Suprapubic skin (tissue), 4 donors: ENCODE measurements at places on chromosomes 1 and 21. TPM values are rescaled to one million over a fixed set of nuclear protein-coding genes. Genes with fewer than 3 reads are reported as not detected.

DNA sequence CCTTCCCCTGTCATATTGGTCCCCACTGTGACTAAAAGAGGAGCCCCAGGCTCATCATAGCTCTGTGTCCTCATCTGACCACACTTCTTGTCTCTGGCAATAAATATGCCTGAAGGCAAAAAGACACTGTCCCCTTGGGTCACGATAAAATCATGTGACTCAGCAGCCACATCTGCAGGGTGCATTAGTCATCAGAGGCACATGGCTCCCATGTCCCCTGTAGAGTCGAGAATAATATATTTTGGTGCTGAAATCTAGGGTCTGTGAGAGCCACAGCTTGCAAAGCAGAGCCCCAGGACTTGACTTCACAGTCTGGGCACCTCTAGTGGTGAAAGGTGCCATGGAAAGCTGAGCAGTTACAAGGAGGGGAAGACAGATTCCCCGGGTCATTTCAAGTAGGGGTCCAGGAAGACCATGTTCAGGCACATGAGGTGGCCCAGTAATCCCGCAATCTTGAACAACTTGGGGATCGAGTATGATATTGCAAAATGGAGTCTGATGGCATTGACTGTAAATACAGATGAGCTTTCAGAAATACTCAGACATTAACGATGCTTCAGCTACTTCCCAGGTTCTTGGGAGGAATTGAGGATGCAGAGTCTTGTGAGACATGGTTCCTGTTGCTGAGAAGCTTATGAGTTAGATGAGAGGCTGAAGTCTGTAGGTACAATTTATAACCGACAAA is 68.6 kb downstream of the SLC35F3 start:
- DNase-seq = no peak

DNA sequence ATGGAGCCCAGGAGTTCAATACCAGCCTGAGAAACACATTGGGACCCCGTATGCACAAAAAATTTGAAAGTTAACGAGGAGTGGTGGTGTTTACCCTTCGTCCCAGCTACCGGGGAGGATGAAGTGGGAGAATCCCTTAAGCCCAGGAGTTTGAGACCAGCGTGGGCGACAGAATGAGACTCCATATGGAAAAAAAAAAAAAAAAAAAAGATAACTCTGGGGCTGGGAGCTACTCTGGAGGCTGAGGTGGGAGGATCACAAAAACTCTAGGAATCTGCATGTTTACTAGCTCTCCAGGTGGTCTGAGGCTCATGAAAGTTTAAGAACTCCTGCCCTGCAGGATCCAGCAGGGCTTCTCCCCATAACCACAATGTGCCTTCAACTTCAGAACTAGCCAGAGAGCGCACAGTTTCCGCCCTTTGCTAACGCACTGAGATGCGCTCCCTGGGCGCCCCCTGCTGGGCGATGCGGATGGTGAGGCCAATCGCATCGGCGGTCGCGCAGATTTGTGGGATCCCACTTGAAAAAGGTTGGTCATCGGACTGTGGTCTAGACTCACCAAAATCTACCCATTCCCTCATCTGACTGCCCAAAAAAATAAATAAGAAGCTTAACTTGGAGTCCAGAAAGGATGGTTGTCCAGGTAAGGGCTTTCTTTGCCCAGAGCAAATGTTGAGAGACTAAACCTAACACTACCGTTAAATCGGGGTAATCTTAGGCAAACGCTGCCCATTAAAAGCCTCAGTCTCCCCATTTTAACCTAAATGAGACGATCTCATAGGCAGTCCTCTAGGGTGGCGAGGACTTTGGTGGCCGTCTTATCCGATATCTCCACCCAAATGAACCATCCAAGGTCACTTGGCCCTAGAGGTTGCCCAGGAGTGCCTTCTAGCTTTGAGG is 8.8 kb downstream of the ZNF683 start:
- DNase-seq = no peak

The BCL2L15 gene
- 0.13 TPM for total RNA-seq

DNA sequence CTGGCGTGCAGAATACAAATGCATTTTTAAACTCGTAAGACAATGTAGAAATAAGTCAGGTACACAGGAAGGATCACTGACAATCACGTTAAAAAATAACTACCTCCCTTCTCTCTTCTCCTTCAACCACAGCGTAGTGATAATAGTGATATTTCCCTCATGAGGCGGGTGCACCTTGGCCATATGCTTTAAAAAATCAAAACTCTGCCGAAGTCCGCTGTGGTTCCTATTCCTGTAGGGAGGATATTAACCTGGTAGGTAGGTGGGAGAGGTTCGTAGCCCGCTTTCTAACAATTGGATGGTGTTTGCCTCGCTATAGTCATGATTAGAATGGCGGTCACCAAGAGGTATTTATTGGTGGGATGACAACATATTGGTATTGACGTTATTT is 732 bp downstream of the GREM2 start:
- DNase-seq = no peak

DNA sequence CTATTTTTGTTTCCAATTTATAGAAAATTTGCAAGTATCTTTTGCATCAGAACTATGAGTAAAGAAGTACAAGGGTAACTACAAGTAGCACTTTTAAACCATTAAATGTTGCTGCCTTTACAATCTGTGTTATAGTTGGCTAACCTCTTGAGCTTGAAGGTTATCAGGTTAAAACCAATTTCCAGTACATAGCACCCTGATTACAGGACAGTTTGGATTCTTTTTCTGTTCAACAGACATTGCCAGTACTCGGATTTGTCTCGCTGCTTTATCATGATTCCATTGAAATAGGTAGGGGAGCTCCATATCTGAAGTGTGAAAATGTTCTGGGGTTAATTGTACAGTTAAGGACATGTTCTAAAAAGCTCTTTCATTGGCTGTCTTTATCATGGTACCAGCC is 40.0 kb downstream of the MIA3 start:
- DNase-seq = no peak

GRCh38 chr1:145871994-145872924 is 13.4 kb upstream of the PIAS3 start:
- DNase-seq = peak; percentile 87

The CYP4A11 gene
- not detected for total RNA-seq

The FMO4 gene
- 1.5 TPM for total RNA-seq

The SLAMF7 gene
- total RNA-seq = 1.1 TPM

DNA sequence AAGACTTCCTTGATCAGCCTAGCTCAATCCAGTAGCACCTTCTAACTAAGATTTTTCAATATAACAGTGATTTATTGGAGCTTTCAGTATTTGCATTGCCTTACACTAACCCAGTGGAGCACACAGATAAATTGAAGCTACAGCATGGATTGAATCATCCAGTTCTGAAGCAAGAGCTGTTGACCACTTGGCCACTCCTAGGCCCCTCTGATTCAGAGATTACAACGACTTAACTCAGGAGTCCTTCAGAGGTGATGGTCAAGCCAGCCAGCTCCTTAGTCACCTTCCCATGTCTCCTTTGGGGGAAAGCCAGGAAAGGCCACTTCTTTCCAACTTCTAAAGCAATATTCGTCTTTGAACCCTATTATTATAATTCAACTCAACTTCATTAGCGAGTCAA is 151.8 kb downstream of the TENT5C start:
- DNase-seq = no peak

The S100A8 gene
- total RNA-seq = 38.4 TPM

The ZNF593 gene
- 15.3 TPM for total RNA-seq

DNA sequence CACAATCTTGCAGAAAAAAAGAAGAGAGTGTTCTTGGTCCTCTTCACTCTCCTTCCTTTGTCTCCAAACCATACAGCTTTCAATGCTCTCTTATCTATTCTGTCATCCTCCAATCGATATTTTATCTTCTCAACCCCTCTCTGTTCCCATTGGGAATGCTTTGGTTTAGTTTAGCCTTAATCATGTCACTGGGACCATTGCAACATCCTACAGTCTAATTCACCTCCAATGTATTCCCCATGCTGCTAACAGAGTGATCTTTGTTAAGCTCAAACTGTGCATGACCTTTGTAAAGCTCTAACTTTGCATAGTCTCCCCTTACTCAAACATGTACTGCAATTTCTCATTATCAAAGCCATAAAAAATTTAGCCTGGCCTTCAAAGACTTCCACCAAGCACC is 2.9 kb downstream of the MPL start:
- no peak for DNase-seq

The LRRC41 gene
- total RNA-seq = 69.8 TPM

- DNase-seq = no peak
These were observed 31.9 kb upstream of the NRDC start for GRCh38 chr1:51910221-51911000.

The THAP3 gene
- total RNA-seq = 13.2 TPM

DNA sequence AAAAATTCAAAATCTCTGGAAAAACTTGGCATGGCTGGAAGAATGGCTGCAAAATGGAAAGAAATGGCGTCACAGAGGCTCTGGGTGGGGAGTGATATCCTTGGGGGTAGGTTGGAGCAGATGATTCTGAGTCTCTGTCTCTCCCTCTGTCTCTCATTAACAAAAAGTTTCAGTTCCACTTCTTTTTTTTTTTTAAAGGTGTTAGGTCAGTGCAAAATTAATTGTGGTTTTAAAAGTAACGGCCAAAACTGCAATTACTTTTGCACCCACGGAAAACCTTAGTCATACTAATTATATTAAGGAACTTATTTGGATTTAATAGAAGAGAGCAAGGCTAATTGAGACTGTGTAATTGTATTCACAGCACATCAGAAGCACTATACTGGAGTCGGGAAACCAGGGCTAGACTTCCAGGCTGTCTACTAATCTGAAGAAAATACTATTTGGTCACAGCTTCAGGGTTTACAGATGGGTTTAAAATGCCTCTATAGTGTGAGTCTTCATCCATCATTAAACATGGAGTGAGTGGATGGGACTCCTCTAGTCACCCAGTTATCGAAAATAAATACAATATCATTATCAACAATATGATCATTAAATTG is 289.1 kb upstream of the PLD5 start:
- DNase-seq = no peak

GRCh38 chr1:22838965-22839364 is 128.3 kb downstream of the EPHB2 start:
- no peak for DNase-seq

The RPL22 gene
- 159 TPM for total RNA-seq

The LMX1A gene
- not detected for total RNA-seq

The ZNF691 gene
- 11.4 TPM for total RNA-seq

The SLC25A34 gene
- 1.8 TPM for total RNA-seq

- no peak for DNase-seq
These were observed 66.2 kb downstream of the COQ8A start for GRCh38 chr1:227006226-227006796.

- DNase-seq = no peak
These were observed 109.8 kb downstream of the ROR1 start for GRCh38 chr1:63883494-63884235.

DNA sequence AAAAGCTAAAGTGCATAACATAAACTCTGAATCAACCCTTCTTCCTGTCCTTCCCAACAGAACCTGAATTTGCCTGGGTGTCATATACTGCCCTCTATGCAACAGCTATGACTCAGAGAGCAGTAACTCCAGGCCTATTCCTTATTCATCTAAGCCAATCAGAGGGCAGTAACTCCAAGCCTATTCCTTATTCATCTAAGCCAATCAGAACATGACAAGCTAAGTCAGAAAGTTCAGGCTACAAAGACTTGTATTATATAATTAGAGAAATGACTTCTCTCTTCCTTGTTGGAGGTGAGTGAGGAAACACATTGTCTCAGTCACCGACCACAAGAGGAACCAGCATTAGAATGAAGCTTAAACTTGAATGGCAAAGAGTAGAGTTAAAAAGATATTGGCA is 26.2 kb upstream of the TADA1 start:
- DNase-seq = no peak

GRCh38 chr1:39711966-39712340 is 20.7 kb upstream of the HPCAL4 start:
- DNase-seq = no peak

- no peak for DNase-seq
These were observed 37.5 kb downstream of the TRPM2 start for GRCh38 chr21:44390886-44391285.

The ARHGAP30 gene
- 46.2 TPM for total RNA-seq

The SLC16A4 gene
- 1.9 TPM for total RNA-seq

DNA sequence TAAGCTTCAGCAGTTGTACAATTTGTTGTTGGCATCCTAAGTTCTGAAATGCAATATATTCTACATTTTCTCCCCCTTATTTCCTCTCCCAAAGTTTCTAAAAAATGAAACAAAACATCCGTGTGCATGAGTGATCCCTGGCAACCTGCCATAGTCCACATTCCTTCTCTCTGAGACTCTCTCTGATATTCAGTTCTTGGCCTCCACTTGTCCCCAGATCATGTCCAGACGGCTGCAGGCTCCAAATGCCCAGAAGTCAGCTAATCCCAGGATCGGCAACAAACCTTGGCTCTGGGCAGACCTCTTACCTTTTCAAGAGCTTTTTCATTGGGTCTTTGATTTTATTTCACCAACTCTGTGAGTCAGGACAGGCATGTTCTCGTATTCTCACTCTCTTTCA is 187.8 kb downstream of the ETS2 start:
- no peak for DNase-seq

The HMCN1 gene
- total RNA-seq = 2.2 TPM

- DNase-seq = no peak
These were observed 90.0 kb downstream of the GPR88 start for GRCh38 chr1:100627936-100628335.

The LEPR gene
- total RNA-seq = 12.4 TPM

The CLCA4 gene
- total RNA-seq = 1.4 TPM

GRCh38 chr21:37043818-37044217 is 29.1 kb downstream of the PIGP start:
- no peak for DNase-seq

DNA sequence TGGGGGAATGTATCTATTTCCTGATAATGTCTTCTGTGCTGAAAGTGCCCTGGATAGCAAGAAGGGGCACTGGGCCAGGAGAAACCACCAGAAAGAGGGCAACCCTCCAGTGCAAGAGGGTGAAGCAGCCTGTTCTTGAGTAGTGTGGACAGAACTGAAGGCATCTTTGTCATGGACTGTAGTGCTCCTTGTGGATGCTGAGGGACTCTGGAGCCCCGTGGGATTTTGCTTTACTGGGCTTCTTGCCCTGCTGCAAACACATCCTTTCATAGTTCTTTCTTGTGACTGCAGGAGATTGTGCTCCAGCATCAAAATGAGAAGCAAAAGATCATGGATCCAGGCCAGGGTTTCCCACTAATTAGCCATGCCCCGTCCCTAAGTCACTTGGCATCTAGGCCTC is 300.6 kb downstream of the ZNF326 start:
- DNase-seq = no peak

The OR6P1 gene
- not detected for total RNA-seq
